ENCODE measurements at places on chromosomes 7 and 10.

GRCh38 chr10:34584164-34584563 is 230.9 kb downstream of the PARD3 start:
- no peak for DNase-seq

DNA sequence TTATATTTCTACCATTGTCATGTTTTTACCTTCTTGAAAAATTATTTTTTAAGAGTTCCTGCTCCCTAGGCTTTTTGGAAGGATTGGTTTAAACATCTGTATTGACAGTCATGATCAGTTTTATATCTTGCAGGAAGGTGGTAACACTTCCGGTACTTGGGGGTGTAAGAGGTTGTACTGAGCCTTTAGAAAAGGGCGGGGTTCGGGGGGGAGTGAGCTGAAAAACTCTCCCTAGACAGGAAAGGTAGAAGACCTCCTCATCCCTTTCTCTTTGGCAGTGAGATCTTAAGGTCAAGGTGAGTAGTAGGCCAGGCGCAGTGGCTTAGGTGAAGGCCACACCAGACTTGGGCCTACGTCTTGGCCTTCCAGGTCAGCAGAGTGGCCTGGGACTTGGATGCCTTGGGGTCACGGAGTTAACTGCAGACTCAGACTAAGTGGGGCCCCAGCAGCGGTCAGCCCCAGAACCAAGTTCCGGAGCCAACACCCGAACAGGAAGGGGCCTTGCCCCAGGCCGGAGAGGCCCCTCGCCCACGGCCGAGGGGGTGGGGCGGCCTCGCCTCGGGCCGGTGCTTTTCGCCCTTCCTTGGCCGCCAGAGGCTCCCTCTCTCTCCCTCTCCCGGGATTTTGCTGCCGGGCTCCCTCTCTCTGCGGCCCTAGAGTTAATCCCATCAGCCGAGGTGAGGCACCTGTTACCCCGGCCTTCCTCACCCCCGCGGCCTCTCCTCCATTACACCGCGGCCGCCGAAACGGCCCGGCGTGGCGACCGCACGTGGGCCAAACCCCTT is at the start of gene PPP1R9A:
Gene PPP1R9A, plus strand, starts transcription at position 569 of the 785 bp plus-strand sequence. CDS start 2,520 bp downstream, outside the sequence.
- DNase-seq, result peak; percentile 78

GRCh38 chr7:54615-55014 is 137.8 kb upstream of the FAM20C start:
- no peak for DNase-seq

DNA sequence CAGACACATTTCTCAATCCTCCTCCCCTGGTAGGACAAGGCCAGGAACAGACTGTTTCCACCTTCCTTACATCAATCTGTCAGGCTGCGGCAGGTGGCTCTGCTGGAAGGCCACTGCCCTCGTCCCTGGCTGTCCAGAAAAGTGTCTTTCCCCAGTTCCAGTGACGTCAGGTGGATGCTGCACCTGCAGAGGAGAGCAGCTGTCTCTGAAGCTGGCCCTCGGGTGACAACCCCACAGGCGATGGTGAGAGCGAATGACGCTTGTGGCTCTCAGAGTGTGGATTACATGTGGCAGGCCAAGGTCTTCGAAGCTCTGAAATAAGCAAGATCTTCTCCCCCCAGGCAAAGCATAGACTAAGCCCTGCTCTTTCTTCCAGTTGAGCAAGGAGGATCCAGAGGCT is 146.9 kb upstream of the RET start:
- DNase-seq, result no peak

DNA sequence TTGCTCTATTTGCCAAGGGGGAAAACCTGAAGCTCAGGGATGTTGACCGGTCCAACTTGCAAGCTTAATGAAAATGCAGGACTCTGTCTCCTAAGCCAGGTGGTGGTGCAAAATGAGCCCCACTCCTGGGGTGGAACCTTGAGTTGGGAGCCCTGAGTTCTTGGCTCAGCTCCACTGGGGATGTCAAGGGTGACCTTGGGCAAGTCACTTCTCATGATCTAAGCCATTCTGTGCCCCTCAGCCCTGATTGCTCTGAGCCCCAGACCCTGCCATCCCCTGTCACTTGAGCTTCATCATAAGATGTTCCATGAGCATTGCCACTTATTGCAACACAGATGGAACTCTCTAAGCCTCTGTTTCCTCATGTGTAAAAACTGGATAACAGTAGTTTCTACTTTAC is 33.9 kb downstream of the MYL10 start:
- no peak for DNase-seq

GRCh38 chr7:7630626-7631329 is 9.8 kb upstream of the UMAD1 start:
- no peak for DNase-seq

DNA sequence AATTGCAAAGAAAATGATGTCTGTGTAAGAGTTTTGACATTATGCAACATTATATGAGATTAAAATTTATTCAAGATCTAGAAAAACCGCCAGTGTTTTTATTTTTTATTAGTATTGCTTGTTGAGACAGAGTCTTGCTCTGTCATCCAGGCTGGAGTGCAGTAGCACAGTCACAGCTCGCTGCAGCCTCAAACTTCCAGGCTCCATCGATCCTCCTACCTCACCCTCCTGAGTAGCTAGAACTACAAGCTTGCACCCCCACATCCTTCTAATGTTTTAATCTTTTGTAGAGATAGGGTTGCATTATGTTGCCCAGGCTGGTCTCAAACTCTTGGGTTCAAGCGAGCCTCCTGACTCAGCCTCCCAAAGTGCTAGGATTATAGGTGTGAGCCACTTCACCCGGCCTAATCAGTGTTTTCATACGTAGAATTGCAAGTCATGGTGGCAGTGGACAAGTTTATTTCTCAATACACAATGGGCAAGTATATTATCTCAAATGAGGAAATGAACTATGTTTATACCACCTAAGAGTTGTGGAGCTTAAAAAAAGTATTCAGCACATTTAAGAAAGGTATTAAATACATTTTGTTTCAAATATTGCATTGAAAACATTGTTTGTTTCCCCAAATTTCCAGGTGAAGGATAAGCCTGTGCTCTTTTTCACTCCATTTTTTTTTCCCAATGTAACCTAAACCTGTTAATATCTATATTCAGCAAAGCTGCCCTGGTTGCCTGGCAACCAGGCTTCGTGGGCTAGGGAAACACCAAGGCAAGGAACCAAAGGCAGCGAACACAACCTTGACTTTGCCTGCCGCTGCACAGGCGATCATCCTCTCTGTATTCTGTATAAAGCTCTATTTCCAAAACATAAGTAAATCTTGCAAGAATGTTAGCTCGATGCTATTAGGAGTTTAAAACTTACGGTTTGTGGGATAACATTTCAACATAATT is 163.9 kb downstream of the CACNB2 start:
- no peak for DNase-seq

GRCh38 chr7:77759294-77759889 is 38.8 kb downstream of the TMEM60 start:
- DNase-seq, result no peak

GRCh38 chr7:143458681-143459080 is 15.4 kb downstream of the TAS2R60 start:
- DNase-seq, result no peak

DNA sequence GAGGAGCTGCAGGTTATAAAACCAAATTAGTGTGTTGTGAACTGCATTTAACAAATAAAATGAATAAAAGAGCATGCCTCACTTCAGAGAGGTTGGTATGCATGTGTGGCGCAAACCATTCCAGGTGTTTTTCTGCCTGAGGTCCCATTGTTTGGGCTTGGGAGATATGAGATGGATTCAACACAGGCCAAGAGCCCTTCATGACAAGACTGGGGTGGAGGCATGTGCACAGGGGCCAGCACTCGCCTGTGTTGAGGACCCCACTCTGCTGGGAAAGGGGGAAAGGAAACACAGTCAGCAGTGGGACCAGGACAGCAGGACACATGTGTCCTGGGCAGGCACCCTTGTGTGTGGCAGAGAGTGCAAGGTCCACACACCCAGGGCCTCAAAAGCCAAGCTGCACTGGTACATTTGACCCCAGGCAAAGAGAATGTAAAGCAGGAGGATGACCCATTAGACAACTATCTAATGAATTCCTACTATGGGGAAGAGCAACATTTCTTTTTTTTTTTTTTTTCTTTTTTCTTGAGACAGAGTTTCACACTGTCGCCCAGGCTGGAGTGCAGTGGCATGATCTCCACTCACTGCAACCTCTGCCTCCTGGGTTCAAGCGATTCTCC is 9.2 kb upstream of the SLC18A3 start:
- no peak for DNase-seq

- DNase-seq, result no peak
Measured at GRCh38 chr7:18655912-18656311, 160.4 kb downstream of the HDAC9 start.

GRCh38 chr10:110815354-110816004 is 56.2 kb upstream of the PDCD4 start:
- no peak for DNase-seq

DNA sequence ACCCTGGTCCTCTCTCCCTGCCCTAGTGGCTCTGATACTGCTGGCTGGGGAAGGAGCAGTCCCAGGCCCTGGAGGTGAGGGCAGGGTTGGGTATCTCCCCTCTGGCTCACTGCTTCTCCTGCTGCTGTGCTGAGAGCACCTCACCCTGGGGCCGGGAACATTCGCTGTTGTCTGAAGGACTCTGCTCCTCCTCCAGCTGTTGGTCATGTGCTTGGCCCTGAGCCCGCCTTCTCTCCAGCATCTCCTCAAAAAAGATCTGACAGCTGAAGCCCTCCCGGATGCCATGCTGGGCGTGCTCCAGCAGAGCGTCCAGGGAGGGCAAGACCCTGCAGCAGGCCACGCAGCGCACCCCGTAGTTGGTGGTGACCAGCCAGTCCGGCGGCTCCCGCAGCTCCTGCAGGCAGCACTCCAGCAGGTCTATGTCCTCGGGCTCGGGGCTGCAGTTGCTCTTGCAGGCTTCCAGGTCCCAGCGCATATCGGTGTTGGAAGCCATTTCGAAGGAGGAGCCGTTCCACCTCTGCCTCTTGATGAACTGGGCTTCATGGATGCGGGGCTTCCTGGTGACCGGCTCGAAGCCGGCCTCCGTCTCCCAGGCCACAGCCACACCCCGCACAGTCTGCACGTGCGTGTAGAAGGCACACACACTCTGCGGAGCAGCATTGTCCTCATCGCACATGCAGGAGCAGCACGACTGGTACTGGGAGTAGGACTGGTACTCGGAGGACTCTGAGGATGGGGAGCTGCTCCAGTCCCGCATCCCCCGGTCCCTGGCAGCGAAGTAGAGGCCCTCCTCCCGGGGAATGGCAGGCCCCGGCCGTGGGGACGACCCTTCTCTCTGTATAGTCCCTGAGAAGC is 2.1 kb downstream of the FAM170B start:
- DNase-seq, result no peak

- no peak for DNase-seq
Measured at GRCh38 chr10:120755771-120756170, 95.4 kb upstream of the WDR11 start.

DNA sequence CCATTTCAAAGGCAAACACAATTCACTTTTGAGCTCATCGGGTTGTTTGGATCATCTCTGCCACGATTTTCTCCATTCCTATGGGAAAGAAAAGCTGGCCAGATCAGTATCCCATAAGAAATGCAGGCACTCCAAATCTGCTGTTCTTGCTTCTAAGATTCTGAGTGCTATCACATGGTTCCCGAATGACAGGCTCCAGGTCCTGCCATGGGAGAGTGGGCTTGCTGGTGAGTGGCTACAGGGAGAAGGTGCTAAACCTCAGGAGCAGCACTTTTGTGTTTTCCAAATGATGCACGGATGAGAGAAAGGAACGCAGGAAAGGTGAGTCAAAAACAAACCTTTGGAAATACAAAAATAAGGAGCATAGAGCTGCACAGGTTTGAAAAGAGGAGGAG is 32.1 kb downstream of the MTURN start:
- no peak for DNase-seq
